IMR-90 (cell line): ENCODE measurements at places on chromosomes 13 and 19.

- no peak for DNase-seq
These were observed 49.4 kb upstream of the MIR17HG start for GRCh38 chr13:91298060-91298459.

DNA sequence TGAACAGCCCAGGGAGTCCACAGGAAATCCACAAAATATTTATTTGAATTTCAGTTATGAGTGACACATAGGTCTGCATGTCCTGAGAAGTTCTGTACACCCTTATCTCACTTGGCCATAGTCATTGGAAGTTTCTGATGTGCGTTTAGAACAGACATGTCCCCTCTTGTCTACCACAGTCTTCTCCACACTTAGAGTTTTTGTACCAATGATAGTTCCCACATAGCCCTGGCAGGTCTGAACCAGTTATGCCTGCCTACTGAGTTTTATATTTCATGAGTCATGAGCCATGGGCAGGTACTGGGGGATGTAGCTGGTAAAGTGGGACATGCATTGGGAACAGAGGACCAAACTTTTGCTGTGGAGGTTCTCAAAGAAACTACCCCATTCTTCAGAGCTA, 11.3 kb downstream of the ZNF132 start:
- no peak for DNase-seq

DNA sequence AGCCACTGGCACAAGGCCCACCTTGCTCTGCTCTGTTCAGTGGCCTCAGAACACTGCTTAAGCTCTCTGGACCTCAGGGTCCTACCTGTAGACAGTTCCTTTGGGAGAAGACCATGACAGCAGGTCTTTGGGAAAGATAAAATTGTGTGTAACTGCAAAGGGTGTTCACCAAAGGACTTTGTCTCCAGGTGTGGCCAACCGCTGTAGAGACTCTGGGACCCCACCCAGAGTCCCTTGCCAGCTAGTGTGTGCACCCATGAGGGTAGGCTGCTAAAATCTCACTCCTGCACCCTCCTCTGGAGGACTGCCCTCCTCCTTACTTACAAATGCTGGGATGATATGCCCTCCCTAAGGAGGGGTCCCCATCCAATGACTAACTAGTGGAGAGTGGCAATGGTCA, 211.2 kb downstream of the TSHZ3 start:
- no peak for DNase-seq

GRCh38 chr13:111183087-111183645, 68.1 kb downstream of the ARHGEF7 start:
- no peak for DNase-seq

GRCh38 chr19:58364146-58364545, 1.6 kb upstream of the ZNF497 start:
- DNase-seq, result no peak

- no peak for DNase-seq
These were observed 24.1 kb downstream of the OLFM4 start for GRCh38 chr13:53052675-53053074.

- no peak for DNase-seq
These were observed 1.6 kb downstream of the LPAR6 start for GRCh38 chr13:48411147-48411794.

DNA sequence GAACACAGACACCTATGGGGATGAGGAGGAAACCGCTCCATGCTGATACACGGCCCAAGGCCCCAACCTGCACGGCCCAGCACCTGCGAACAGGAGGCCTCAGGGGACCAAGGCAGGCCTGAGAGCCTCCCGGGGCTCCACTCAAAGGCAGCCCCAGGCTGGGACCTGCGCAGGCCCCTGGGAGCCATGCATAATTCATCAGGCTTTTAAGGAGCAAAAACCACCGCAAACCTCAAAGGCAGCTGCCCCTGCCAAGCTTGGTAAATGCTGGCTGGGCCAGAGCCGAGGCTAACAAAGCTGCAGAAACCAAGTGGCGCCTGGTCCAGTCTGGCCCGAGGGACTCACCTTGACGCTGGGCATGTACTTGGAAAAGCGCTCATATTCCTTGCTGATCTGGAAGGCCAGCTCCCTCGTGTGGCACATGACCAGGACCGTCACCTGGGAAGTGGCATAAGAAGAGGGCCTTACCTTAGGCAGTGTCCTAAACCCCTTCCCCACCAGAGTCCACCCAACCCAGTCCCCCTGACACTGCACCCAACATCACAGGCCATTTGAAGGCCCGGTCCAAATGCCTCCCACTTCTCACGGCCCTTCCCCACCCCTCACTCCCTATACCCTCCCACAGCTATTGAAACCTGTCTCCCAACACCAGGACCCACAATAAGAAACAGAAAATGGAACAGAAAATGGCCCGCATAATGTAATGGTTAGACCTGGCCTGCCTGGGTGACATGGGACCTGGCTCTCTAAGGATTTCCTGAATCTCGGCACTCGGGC, 7.8 kb downstream of the DDX39A start:
- DNase-seq, result no peak

GRCh38 chr13:105928048-105928447, 607.4 kb downstream of the EFNB2 start:
- DNase-seq, result no peak

DNA sequence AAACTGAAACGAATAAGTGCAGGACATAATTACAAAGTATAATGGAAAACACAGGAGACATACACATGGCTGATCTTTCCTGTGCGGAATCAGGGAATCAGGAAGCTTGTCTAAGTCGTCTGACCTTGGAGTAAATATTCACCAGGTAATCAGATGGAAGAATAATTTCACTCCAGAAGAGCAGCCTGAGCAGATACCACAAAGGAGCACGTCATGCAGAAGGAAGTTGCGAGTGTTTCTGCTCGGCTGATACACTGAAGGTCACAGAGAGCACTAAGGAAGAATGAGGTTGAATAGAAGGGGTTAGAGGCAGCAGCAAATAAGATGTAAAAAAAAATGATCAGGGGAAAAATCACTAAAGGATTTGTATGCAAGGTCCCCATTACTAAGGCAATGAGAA, 122.3 kb upstream of the GPC6 start:
- no peak for DNase-seq

DNA sequence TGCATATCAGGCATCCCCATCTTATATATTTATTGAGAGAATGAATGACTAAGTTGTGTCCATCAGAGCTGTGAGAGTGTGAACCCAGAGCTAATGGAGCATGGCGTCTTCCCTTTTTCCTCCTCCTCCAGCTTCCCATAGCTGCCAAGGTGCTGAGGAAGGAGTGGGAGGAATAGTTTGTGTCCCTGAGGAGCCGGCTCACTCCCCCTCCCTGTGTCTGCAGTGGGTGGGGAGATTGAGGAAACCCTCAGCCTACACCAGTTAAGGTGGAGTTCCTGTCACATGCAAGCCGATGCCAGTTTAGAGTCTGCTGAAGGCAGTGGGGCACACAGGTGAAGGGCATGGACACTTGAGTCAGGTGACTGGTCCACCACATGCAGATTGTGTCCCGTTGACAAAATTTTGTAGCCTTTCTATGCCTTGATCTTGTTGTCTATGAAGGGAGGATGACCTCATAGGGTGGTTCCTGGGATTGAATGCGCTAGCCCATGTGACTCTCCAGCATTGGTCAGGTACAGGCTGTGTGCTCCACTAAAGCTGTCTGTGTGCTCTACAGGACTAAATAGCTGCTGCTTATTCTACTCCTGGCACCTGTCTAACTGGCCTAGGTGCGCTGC, 47.6 kb upstream of the GPI start:
- DNase-seq, result no peak

DNA sequence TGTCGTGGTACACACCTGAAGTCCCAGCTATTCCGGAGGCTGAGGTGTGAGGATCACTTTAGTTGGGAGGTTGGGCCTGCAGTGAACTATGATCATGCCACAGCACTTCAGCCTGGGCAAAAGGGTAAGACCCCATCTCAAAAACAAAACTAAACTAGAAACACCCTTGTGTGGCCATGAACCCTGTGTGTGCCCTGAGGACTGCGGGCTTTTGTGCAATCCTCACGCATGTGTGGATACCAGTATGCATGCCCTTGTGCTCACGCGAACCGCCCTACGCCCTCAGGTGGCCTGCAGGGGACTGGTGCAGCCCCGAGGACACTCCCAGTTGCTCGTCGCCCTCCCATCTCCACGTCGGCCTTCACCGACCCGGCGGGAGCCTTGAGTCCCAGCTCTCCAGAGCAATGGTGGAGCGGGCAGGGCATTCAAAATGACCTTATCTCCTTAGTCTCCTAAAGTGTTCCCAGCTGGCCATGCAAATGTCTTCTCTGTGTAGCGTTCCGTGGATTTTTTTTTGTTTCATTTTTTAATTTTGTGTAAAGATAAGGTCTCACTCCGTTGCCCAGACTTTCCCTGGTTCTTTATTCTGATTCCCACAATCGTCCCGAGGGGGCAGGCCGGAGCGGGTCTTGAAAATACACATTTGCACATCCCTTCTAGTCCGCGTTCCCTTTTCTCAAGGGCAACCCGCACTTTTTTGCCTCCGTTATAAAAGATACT, 868 bp upstream of the EGLN2 start:
- peak; percentile 23 for DNase-seq
